ENCODE measurements at places on chromosomes 3 and 15.

DNA sequence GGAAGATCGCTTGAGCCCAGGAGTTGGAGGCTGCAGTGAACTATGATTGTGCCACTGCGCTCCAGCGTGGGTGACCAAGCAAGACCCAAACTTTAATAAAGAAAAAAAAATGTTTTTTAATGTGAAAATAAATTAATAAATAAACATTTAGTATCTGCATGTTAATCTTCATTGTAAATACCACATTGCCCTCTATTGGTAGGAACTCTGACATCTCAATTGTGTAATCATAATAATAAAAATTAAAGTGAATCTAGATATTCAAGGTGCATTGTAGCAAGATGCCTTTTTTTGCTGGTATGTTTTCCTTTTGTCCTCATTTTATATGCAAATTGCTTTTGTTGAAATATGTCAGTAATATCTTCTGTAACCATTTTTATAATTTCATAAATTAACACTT lies 95.0 kb upstream of the LIMD1 start:
- DNase-seq: peak; percentile 10

DNA sequence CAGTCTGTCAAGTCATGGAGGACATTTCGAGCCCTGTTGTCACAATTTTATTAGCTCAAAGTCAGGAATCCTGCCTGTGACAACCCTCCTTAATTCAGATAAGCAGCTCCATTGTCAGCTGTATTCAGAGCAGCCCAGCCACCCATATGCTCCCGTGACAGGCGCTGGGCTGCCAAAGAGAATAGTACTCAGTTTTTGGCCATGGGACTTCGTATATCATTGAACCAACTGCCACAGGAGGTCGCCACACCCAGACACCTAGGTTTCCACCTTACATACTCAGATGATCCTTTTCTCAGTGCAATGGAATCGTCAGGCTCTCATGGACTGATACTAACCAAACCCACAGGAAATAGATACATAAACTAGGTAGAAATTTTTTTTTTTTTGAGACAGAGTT lies 100.2 kb downstream of the C3orf70 start:
- DNase-seq: no peak

GRCh38 chr3:152183473-152183872 lies 85.3 kb upstream of the MBNL1 start:
- peak; percentile 54 for DNase-seq

DNA sequence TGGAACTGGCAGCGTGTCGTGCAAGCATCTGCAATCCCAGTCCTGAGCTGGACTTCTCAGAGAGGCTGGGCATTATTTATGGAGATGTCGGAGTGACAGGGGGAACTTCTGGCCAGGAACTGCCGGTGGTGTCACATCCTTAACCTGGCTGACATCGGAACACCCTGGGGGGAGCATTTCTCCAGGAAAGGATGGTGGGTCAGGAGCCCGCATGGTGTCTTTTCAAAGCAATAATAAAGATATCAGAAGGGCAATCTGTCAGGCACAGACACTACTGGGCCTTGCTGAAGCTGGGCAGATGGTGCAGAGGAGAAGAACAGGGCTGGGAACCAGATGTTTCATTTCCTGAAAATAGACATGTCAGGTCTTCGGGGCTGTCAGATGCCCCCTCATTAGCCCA lies 133.5 kb downstream of the WNT7A start:
- no peak for DNase-seq

DNA sequence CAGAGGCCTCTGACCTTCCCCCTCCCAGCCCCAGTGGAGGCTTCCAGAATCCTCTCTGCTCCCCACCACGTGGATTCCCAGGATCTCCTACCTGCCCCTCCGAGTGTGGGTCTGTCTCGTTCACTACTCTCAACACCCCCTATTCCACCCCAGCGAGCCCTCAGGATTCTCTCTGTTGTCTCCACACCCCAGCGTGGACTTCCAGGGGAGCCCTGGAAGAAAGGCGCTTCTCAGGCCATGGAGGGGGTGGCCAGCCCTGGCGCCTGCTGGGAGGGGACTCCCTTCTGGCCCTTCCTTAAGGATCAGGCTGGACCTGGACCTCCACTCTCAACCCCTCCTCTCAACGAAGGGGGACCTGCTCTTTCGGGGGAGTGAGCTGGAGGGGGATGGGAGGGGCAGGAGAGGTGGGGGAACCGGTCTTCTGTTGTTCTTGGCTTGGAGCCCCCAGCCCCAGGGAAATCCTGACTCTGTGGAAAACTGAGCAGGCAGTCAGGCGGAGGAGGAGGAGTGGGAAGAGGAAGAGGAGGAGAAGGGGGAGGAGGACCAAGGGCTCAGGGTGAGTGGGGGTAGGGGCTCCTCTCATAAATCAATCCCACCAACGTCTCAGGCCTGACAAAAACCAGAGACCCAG lies 32.9 kb downstream of the EPHB3 start:
- no peak for DNase-seq

DNA sequence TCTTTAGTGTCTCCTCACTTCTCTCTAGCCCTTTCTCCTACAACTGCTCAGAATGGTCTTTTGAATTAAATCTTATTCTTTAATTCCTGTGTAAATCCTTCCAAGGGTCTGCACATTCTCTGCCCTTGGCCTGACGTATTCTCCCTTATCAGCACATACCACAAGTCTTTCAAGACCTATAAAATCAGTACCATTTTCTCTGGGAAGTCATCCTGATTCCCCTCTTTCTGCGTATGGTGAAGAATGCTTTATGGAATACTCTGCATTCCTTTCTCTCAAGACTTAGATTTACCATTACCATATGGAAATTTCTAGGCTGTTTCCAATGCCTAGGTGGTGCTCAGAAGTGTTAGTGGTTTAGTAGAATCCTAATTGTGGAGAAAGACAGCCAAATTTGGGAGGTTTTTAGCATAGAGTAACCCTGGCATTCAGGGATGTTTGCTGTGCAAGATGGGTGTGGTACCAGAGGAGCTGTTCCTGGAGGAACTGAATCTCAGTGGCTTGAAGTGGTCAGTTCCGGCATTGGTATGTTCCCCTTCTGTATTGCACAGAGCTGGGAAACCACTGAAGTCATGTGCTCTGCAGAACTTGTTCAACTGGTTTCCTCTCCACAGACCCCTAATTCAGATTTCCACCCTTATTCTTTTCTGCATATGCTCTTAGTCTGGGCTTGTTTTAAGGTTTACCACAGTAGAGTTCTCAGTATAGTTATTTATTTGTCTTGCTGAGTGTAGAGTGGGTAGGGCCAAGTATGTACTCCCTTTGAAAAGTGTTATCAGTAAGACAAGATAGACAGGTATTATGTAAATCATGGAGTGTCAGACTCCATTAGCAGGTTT lies 24.5 kb downstream of the IQGAP1 start:
- DNase-seq: no peak

- no peak for DNase-seq
Observed at GRCh38 chr15:48584090-48584811, 61.3 kb downstream of the FBN1 start.

- no peak for DNase-seq
Observed at GRCh38 chr3:23565041-23565775, 240.5 kb upstream of the UBE2E1 start.

- no peak for DNase-seq
Observed at GRCh38 chr3:130800829-130801228, 54.2 kb upstream of the PIK3R4 start.

DNA sequence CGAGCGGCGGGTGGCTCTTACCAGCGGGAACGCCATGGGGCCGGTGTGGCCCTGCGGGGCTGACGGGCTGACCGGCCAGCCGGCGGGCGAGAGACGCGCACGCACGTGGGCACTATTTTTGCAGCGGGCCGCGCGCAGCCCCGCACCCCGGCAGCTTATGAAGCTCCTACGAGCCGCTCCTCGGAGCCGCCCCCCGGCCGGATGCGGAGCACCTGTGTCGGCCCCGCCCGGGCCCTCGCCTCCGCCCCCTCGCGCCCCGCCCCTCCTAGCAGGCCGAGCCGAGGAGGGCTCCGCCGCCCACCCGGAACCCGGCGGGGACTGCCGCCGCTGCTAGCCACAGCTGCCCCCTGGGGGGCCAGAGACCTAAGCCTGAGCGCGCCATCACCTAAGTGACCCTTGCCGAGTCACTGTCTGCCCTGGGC lies 683 bp upstream of the CPEB1 start:
- peak; percentile 10 for DNase-seq

GRCh38 chr15:101049856-101050622 lies 130.9 kb downstream of the LRRK1 start:
- DNase-seq: no peak

DNA sequence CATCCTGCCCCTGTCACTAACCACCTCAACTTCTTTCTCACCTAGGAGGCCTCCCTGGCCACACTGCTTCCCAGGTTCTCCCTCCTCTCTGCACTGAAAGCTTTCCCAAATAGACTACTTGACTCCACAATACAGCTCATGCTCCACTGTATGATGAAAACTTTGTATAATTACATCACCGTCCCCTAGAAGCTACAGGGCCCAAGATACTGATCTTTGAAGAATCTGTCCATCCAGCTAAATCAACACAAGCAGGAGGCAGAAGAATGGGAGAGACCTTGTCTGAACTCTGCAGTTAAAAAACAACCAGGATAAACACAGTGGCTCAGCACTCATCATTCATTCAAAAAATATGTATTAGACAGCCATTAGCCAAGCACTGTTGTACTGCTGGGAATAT lies 26.4 kb upstream of the RPS17 start:
- no peak for DNase-seq

DNA sequence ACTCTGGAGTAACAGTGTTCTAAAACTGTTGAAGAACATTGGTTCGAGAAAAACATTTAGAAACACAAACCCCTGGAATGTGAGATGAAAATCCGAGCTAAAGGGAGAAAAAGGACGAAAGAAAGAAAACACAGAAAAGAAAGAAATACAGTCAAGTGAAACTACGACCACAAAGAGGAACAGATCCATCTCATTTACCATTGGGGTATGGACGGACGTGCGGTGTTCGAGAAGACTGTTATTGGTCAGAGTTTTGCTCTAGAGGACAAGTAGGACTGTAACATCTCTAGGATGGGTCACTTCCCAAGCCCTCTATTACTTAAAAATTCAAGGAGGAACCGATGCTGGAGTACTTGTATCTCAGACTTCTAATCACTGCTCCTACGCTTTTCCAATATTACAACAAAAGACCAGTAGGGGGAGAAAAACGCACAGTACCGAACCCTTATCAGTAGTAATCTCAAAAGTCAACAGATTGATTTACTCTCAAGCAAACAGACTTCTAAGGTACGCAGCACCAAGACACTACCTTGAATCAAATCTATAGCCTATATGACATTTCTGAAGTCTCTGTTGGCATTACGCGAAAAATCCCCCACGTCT lies 1.1 kb upstream of the PIK3CA start:
- peak; percentile 66 for DNase-seq

GRCh38 chr3:24195504-24196230 lies 250.6 kb downstream of the NR1D2 start:
- DNase-seq: no peak

DNA sequence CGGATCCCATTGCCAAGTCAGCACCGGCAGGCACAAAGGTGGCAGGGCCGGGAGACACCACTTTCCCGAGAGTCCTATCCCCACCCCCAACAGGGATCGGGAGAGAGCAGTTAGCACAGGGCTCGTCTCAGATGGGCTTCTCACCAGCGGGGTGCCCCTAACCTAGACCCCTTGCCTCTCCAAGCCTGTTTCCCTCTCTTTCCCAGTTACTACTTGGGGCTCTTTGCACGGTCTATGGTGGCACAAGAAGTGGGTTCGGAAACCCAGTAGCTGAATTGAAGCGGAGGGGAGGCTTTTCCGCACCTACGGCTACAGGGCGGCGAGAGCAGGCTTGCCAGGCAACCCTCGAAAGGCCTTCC lies 383 bp upstream of the EFCC1 start:
- DNase-seq: no peak

- DNase-seq: no peak
Observed at GRCh38 chr3:143511174-143511879, 336.9 kb downstream of the SLC9A9 start.

DNA sequence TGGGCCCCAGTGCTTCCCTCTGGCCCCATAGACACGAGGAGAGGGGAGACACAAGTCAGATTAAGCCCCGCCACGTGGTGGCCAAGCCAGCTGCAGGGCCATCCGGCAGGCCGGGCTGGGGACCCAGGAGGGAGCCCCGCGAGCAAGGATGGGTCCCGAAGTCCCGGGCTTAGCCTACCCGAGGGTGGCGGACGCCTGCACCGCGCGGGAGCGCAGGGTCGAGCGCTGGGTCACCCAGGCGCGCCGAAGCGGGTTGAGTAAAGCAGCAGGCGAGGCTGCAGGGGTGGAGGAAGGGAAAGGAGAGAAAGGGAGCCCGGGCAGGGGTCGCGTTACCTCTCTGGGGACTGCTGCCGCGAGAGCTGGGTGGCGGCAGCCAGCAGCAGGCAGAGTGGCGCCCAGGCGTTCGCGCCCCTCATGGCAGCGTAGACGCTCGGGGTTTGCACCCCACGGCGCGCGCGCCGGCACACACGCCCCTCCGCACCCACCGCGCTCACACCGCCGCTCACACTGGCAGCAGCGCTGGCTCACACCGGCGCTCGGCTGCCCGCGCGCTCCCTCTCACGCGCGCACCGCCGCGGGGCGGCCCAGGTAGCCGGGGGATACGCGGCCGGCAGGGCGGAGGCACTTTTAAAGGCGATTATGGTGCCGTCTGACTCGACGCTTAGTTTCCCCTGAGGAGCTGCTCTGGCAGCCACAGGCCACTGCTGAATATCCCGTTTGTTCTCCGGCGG lies at the start of gene PCOLCE2:
TSS of gene PCOLCE2 (minus strand) at position 603 of the 731 bp plus-strand sequence. CDS start at position 416, 187 bp downstream.
- peak; percentile 25 for DNase-seq

- peak; percentile 41 for DNase-seq
Observed at GRCh38 chr15:60787837-60788691, 309.1 kb upstream of the ICE2 start.

- peak; percentile 73 for DNase-seq
Observed at GRCh38 chr3:17579289-17580031, 163.0 kb downstream of the TBC1D5 start.

GRCh38 chr15:74053941-74054529 lies 28.3 kb downstream of the GOLGA6A start:
- DNase-seq: peak; percentile 80

DNA sequence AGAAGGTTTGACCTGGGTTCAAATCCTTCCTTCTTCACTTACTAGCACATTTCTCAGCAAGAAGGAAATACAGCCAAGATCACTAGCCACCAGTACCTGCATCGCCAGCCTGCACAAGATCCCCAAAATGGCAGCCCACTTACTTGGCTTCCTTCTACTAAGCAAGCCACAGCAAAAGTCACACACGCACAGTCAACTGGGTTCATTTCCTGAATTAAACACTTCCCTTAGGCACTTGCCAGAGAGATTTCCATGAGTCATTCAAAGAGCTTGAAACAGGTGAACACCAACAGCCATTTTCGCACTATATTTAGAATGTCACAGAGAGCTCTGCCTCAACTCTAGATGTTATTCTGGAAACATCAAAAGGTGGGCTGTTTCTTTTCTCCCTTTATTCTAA lies 42.6 kb downstream of the MGLL start:
- DNase-seq: peak; percentile 56

GRCh38 chr3:123071146-123071545 lies 4.3 kb downstream of the PDIA5 start:
- DNase-seq: no peak
